AG08395 (cell line): ENCODE measurements at places on chromosomes 1 and 21.

- DNase-seq = no peak
Observed at GRCh38 chr1:94281361-94282142, 44.2 kb upstream of the ARHGAP29 start.

DNA sequence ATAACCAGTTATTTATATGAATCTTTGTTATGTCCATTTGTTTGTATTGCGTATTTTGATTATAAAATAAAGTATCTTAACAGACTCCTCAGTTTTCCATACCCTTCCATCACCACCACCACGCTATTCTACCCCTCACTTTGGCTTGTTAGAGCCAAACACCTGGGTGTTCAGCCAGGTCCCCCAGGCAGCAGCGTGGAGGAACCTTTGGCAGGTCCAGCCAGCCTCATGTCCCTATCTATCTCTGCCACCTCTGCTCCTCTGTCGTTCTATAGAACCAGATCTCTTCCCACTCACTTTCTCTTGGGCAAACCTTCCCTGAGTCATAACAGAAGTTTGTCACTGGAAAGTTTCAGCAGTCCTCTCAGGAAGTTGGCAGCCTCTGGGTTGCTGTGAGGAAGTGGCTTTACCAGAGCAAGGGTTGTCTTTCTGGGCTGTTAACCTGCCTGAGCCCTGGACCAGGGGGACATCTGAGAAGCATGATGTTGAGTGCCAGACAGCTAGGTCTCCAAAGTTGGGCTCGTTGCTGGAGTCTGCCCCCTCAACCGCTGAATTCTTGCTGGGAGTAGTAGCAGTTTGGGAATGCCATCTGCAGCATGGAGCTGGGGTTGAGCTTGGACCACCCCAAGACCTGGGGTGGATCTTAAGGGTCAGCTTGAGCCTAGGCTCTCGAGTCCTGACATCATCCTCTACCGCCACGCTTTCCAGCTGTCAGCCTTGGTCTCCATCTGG, 996 bp upstream of the SH3BGRL3 start:
- peak; percentile 61 for DNase-seq

- no peak for DNase-seq
Observed at GRCh38 chr21:27369978-27370571, 403.2 kb upstream of the ADAMTS5 start.

DNA sequence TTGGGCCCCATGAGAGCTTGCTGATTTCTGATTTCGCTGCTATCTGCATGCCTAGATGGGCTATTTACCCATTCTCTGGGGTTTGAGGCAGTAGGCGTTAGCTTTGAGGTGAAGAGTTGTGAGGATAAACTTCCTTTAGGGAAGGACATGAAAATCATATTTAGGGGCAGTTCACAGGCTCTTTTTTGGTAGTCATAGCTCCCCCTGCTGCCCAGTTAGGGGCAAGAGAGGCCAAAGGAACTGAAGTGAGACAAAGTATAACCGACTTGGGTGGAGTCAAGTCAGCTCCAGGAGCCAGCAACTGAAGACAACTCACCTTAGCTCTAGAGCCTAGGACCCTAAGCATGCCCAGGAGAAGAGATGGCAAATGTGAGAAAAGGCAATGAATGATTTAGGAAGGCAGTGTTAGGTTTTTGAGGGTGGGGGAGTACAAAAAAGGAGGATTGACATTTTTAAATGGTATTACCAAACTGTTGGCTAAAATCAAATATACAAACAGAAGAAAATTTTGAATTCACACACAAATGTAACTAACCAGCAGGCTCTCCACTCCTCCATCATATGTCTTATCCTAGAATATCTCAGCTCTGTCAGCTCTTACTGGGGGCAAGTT, 625.2 kb downstream of the LMO4 start:
- peak; percentile 59 for DNase-seq

DNA sequence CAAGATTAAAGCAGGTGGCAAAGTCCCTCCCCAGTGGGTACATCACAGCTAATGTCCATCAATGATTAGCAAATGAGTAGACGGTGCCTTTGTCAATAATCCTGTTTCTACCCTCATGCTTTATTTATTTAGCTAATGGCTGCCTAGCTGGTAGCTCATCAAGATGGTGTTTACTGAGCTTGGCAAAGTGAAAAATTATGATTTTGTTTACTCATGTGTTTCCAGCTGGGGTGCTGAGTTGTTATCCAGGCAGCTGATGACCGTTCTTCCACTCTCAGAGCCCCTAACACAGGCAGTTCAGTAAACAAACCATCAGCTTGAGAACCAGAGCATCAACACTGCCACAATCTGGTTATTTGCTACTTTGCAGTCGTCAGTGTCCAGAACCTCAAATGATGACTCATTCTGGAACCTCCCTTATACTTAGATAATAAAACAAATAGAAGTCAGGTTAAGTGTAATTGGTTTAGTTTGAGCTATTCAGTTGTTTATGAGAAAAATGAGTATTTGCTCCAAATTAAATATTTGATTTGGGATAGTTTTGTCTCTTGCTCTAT, 163.9 kb downstream of the ST6GALNAC5 start:
- peak; percentile 73 for DNase-seq

- DNase-seq = no peak
Observed at GRCh38 chr1:244157731-244158438, 106.8 kb downstream of the ZBTB18 start.

GRCh38 chr1:187477103-187477502, 648.4 kb downstream of the PLA2G4A start:
- DNase-seq = no peak

DNA sequence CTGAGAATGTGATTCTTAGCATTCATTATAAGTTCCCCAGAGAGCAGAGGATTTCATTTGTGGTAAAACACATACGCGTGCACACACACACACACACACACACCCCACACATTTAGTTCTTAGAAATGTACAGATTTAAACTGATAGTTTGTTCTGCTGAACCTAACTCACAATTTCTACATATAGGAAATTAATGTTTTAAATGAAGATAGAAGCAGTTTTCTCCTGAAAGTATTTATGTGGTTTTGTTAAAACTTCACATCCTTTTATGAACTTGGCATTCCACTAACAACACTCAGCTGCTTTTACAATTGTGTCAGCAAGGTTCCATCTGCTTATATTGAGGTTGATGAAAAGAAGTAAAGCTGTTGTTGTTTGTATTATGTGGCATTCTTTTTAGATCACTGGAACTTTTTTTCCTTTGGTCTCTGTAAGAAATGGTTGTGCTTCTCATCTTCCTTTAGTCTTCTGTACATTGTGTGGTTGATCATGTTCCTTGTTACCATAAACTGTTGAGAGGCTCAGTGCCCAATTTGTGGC, 41.6 kb downstream of the AK4 start:
- DNase-seq = peak; percentile 40

DNA sequence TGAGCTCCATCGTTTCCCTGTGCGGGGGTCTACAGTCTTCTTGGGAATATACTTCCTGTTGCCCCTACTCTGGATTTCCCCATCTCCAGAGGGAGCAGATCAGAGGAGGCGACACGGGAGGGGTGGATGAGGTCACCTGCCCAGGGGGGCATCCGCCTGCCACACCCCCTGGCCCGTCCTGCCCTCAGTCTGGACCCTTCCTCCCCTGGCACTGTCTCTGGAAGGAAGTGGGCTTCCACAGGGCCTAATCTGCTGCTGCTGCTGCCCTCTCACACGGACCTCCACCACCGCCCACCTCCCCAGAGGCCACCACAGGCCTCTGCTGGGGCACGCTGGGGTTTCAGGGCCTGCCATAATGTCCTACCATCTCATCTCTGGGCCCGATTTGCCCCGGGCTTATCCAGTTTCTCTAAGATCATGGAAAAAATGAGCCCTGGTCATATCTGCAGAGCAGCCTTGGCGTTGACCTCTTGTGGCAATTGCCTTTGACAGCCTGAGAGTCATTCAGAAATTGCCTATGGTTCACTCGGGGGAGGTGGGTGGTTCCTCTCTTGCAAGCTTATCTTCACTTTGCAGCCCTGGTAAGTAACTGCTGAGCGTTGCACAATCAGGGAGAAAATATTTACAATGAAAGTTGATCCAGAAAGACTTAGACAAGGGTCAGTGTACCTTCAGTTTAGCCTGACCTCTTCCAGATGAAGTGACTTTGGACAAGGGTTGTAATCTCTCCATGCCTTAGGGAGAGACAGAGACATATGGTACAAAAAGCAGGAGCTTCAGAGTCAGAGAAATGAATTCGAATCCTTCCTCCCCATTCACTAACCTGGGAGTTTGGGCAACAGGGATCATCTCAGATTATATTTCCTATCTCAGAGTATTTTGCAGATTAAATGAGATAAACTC, 252.4 kb downstream of the TOMM20 start:
- DNase-seq = no peak

- DNase-seq = no peak
Observed at GRCh38 chr1:215474940-215475339, 92.2 kb upstream of the KCTD3 start.

DNA sequence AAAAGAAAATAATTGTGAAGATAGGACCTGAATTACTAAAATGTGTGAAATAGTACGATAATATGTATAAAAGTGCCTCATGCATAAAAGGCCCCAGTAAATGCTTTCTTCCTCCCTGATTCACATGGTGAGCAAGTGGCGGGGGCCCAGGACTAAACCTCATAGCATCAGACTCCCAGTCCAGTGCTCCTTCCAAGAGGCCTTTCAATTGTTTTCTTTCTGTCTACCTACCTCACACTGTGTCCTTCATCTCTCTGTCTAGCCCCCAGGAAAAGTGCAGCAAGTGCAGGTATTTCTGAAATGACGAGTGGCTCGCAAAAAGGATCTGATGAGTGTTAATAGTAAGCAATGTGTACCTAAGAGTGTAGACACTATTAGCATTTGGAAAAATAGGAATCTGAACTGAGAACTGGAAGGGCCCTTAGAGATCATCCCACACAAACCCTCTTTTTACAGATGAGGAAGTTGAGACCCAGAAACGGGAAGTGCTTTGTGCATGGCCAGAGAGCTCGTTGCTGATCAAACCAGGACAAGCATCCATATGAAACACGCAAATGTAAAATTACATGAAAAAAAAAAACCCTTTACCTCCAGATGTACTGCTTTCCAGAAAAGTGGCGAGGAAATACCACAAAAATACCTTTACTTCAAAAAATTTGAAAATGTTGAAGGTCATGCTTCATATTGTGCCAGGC, 118.2 kb upstream of the HOOK1 start:
- DNase-seq = no peak

DNA sequence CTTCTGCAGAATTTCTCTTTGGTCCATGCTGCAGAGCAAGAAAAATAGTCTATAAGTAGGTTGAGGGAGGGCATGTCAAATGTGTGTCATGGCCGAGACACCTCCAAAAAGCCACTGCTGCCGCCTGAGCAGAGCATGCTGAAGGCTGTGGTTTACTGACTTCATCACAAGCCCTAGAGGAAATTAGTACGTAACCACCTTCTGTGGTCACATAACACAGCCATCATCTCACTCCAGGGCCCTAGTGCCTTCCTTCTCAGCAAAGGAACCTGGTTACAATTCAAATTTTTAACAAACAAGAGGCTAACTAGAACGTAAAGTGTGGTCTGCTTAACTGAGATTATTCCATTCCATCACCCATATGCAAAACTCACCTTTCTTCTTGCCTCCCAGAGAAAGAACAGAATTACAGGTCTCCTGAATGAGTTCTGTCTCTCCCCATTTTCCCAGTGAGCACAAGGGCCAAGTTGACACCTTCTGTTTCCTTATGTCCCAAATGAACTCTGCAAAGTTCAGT, at the start of gene PTPN22:
TSS of gene PTPN22 (minus strand) at position 116 of the 517 bp plus-strand sequence.
- peak; percentile 74 for DNase-seq

- DNase-seq = peak; percentile 72
Observed at GRCh38 chr1:85623061-85623471, 42.5 kb downstream of the CCN1 start.

GRCh38 chr1:116338400-116338799, 34.6 kb upstream of the ATP1A1 start:
- no peak for DNase-seq

GRCh38 chr1:30713311-30713710, 10.1 kb downstream of the MATN1 start:
- no peak for DNase-seq

GRCh38 chr1:46002551-46003150, 129.8 kb downstream of the PIK3R3 start:
- DNase-seq = no peak

- no peak for DNase-seq
Observed at GRCh38 chr1:110085671-110086070, 15.2 kb upstream of the ALX3 start.

- DNase-seq = no peak
Observed at GRCh38 chr1:42523171-42523570, 60.1 kb downstream of the CCDC30 start.

DNA sequence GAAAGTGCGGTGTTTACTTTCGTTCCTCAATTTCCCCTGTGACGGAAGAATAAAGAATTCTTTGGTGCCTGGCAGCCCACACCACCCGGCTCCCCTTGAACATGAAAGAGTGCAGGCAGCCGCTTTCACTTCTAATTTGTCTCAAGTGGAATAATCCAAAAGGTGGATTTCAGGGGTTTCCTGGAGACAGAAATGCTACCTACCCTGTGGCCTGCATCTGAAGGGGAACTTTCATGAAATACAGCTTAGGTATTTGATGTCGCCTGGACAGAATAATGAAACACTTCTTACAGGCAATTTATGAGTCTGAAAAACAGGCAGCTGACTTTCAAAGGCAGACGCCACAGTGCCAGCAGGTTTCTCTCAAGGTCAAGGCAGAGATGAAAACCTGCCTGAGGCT, 169.5 kb upstream of the USP24 start:
- no peak for DNase-seq

GRCh38 chr1:89274411-89274857, 1.8 kb upstream of the GBP5 start:
- peak; percentile 67 for DNase-seq
